ENCODE measurements at places on chromosomes 1 and 21.

DNA sequence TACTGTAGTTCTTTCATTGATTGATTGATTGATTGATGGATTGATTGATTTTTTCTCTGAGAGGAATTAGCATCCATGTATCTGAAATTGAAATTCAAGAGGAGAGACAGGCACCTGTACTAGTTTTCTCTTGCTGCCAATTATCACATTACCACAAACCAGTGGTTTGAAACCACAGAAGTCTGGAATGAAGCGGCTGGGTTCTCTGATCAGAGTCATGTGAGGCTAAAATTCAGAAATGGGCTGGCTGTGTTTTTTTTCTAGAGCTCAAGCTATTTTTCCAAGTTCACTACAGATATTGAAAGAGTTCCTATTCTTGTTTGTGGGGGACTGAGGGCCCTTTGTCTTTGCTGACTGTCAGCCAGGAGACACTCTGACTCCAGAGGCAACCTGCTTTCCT, 10.0 kb downstream of the NBPF3 start:
- no peaks in the 10 kb centered on the region for H3K27me3 ChIP-seq
- no peaks in the 10 kb centered on the region for H3K4me1 ChIP-seq
- no peak overlapping the region for H3K4me3 ChIP-seq
- DNase-seq, result no peak
- H3K27ac ChIP-seq, result no peak overlapping the region
- H3K36me3 ChIP-seq, result no peaks in the 10 kb centered on the region

DNA sequence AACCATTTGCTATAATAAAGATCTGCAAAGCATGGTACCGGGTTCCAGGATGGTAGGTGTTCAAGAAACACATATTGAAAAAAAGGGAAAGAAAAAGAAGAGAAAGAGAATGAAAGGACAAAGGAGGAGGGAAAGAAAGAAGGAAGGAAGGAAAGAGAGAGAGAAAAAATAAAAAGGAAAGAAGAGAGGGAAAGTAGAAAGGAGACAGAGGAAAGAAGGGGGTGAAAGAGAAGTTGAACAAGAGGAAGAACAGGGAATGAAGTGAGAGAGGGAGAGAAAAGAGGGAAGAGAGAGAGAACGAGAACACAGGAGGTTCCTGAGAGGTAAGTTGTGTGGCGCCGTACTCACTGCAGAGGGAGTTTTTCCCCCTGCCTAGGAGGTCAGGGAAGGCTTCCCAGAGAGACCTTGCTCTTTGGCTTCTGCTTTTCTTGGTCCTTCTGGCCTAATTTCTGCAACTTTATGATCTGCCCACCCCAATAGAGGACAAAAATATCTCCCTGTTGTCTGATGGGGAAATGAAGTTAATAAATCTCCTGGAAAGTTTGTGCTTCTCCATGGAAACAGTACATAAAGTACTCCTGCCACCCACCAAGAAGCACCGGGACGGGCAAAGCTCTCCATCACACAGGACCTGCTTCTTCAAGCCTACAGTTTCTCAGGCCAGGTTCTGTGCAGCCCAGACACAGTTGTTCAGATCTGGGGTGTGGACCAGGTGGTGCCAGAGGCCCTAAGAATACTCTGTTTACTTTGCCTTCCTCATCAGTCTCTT, 124.8 kb downstream of the ROR1 start:
- DNase-seq, result no peak
- H3K27me3 ChIP-seq, result no peaks in the 10 kb centered on the region
- H3K36me3 ChIP-seq, result no peaks in the 10 kb centered on the region
- no peak overlapping the region for H3K27ac ChIP-seq

DNA sequence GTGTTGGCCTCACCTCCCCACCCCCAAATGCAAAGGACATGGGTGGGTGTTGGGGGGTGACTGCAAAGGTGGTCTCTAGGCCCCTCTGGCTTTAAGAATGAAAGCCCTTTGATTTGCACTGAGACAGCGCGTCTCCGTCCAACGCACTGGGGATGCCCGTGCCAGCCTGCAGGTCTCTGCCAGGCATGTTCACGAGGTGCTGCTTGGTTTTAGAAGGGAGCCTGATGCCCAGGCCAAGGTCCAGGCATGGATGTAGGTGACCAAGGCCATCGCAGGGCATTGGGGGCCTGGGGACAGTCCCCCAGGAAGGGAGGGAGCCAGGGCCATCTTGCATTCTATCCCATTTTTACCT, 363.6 kb upstream of the VAMP3 start:
- DNase-seq, result no peak
- H3K36me3 ChIP-seq, result no peaks in the 10 kb centered on the region
- H3K27ac ChIP-seq, result no peak overlapping the region
- H3K4me3 ChIP-seq, result no peak overlapping the region
- H3K27me3 ChIP-seq, result no peaks in the 10 kb centered on the region
- no peaks in the 10 kb centered on the region for H3K4me1 ChIP-seq

DNA sequence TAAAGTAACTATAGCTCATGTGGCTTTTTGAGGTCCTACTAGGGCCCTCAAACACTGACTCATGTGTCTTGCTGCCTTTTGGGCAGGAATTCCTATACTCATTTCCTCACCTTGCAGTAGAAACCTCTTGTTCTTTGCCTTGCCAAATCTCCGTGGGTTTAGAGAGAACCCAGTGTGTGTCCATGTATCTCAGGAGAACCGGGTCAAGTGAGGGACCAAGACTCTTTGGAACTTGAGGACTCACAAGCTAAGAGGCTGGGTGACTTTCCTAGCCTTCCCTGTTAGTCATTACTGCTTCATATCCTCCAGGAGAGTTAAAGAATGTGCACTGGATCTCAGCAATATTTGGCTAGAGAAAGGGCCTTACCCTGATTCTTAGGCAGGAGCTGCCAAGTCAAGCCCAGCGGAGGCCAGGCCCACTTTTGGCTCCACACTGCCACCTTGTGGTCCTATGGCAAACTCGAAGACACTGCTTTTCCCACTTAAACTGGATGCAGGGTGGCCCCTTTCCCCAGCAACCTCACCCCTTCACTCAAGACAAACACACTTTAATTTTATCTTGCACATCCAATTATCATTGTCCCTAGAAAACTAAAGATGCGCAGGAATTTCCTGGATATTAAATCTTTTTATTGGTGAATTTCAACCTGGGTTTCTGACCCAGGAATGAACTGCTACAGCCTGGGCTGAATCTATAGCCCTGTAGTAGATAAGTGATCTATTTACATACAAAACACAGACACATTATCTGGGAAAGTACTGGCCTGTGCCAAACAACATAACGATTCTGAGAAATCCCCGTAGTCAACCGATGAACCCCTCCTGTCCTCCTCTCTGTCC, 10.6 kb downstream of the AVPR1B start:
- no peaks in the 10 kb centered on the region for H3K4me1 ChIP-seq
- H3K27ac ChIP-seq, result no peak overlapping the region
- no peak overlapping the region for H3K4me3 ChIP-seq

- H3K4me1 ChIP-seq, result no peaks in the 10 kb centered on the region
- no peak for DNase-seq
- no peaks in the 10 kb centered on the region for H3K27me3 ChIP-seq
- no peak overlapping the region for H3K4me3 ChIP-seq
Observed at GRCh38 chr1:36339215-36339614, 15.8 kb upstream of the EVA1B start.

DNA sequence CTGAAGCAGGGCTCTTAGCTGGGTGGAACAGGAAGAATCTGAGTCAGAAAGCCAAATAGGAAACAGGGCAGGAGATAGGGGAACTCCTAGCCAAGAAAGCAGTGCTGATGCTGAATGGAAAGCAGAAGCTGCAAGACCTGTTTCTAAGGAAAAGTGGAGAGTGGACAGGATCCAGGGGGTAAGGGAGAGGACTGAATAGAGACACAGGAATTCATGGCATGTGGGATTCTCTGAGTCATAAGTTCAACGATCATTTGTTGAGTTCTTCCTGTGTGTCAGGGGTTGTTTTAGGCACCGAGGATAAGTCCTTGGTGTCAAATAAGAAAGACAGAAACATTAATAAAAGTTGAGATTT, 153.8 kb upstream of the FGGY start:
- no peak overlapping the region for H3K27ac ChIP-seq
- H3K4me1 ChIP-seq, result peaks cover 7% of the 10 kb centered on the region
- no peaks in the 10 kb centered on the region for H3K36me3 ChIP-seq

DNA sequence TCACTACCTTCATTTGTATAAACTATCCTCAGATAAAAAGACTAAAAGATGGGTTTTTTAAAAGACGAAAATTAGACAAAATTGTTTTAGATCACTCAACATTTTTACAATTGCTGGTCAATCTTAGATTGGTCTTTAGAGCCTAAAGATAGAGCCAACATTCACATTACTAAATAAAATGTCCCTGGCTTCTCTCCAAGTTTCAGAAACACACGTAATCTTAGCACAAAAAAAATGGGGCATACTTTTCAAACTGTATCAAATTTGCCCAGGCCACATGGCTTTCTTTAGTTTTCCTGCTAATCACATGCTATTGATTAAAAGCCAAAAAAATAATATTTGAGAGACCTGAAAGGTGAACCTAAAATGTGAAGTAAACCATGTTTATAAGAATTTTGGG, 288.1 kb downstream of the DPYD start:
- no peaks in the 10 kb centered on the region for H3K36me3 ChIP-seq
- H3K4me1 ChIP-seq, result peaks cover 3% of the 10 kb centered on the region
- no peaks in the 10 kb centered on the region for H3K27me3 ChIP-seq
- H3K27ac ChIP-seq, result no peak overlapping the region
- no peak for DNase-seq
- H3K4me3 ChIP-seq, result no peak overlapping the region

GRCh38 chr1:183039985-183040447, 16.8 kb downstream of the LAMC1 start:
- H3K36me3 ChIP-seq, result no peaks in the 10 kb centered on the region
- no peak overlapping the region for H3K4me3 ChIP-seq
- no peaks in the 10 kb centered on the region for H3K27me3 ChIP-seq
- no peak overlapping the region for H3K27ac ChIP-seq
- peaks cover 5% of the 10 kb centered on the region for H3K4me1 ChIP-seq

- no peak overlapping the region for H3K27ac ChIP-seq
- H3K27me3 ChIP-seq, result no peaks in the 10 kb centered on the region
- no peaks in the 10 kb centered on the region for H3K4me1 ChIP-seq
- H3K36me3 ChIP-seq, result no peaks in the 10 kb centered on the region
- H3K4me3 ChIP-seq, result no peak overlapping the region
- DNase-seq, result peak; percentile 93
Observed at GRCh38 chr1:176949033-176949662, 215.4 kb downstream of the ASTN1 start.

Data from mesendoderm (in vitro differentiated cells).